ENCODE measurements at places on chromosomes 2 and 18.

GRCh38 chr2:124875627-124876244, 850.6 kb downstream of the CNTNAP5 start:
- no peak for DNase-seq

GRCh38 chr2:218166791-218167190, at the start of gene CXCR1:
Gene CXCR1 (minus strand): TSS chr2:218166962. CDS start chr2:218165211, 1,751 bp downstream.
- no peak for DNase-seq

- no peak for DNase-seq
These were observed 39.0 kb upstream of the SPRED2 start for GRCh38 chr2:65471409-65471808.

DNA sequence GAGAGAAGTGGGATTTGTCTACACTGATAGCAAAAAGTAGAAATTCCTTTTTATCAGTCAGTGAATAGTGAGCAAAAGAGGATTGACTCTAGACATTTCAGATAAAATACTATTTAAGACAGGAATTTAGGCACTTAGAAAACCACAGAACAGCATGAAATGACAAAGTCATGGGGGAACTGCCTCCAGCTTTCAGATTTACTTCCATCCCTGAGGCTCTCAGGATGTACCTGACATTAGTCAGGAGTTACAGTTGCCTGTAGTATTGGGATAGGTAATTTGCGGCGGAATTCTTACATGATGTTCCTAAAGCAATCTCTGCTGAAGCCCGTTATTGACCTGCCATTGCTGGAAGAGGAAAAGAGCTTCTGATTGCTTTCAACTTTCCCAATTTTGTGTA, 337.1 kb upstream of the MAP2 start:
- no peak for DNase-seq

DNA sequence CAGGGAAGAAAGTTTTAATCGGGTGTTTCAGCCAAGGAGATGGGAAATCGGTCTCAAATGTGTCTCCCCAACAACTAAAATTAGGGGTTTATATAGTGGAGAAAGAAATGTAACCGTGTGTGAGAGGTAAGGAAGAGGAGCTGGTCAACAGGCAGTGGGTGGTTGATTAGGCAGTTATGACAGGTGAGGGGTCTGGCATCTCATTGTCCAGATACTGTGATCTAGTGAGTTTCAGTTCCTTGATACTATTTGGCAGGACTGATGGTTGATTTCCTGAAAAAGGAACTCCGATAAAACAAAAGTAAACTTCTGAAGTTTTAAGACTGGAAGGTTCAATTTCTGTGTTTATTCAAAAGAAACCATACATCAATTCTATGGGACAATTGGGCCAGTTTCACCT, 197.9 kb downstream of the LPIN1 start:
- no peak for DNase-seq

- no peak for DNase-seq
These were observed 69.0 kb downstream of the REV1 start for GRCh38 chr2:99420751-99421299.

DNA sequence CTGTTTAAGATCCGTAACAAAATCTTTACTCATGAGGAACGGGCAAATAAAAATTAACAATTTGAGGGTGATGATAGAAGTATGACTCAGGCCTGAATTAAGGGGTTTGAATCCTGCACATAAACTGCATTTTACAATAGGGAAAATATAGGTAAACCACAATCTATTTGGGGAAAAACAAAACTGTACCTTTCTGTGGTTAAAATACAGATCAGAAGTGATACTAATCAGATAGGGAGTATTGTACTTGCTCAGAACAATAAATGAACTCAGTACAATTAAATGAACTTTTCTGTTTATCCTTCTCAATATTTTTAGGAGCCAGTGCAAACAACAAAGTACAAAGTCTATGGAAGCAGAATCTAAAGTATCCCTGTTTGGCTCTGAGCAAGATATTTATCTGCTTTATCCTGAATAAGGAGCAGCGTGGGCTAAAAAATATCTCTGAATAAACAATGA, 287.3 kb downstream of the ZNF385B start:
- DNase-seq: no peak

DNA sequence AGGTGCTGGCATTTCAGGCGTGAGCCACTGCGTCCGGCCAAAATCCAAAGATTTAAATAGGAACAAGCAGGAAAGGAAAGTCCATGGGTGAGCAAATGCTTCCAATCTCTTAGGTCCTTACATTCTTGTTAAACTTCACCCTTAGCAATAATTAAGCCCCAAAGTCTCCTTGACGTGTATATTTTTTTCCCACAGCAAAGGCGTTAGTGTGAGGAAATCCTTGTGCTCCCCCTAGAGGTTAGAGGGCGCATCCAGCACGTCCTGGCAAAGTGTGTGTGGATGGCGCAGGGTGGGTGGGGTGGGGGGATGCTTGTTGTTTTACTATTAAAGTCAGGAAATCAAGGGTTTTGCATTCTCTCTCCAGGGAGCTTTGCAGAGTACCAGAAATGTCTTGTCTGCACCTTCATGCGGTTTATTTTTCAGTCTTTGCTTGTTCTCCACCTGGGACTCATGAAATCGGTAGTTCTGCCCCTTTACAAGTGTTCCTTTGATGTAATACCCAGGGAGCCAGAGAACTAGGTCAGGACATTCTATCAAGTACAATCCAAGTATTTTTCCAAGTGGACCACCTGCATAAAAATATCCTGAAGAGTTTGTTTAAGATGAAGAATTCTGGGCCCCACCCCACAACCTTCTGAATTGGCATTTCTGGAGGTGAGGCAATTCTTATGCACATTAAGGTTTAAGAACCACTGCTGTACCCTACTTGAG, 22.2 kb upstream of the ITSN2 start:
- no peak for DNase-seq

GRCh38 chr2:114044985-114045384, 155.1 kb downstream of the ACTR3 start:
- DNase-seq: no peak

DNA sequence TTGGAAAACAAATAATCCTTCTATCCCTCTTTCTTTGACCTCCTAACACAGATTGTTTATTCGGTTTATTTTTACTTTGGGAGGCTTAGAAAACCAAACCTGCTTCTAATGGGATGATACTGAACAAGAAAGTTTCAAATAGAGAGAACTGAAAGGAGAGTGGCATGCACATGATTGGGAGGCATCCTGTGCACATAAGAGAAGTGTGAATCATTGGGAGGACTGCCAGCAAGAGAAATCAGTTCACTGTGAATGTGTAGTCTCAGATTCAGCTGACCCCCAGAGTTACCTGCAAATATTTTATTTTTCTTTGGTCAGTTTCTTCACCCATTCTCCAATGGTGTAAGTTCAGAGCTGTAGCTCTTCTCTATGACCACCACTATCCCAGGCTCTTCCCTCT, 1363.2 kb upstream of the ACVR2A start:
- DNase-seq: no peak

GRCh38 chr2:117718048-117718447, 96.4 kb upstream of the DDX18 start:
- DNase-seq: no peak

GRCh38 chr2:206482633-206483032, 39.3 kb downstream of the ADAM23 start:
- DNase-seq: no peak

DNA sequence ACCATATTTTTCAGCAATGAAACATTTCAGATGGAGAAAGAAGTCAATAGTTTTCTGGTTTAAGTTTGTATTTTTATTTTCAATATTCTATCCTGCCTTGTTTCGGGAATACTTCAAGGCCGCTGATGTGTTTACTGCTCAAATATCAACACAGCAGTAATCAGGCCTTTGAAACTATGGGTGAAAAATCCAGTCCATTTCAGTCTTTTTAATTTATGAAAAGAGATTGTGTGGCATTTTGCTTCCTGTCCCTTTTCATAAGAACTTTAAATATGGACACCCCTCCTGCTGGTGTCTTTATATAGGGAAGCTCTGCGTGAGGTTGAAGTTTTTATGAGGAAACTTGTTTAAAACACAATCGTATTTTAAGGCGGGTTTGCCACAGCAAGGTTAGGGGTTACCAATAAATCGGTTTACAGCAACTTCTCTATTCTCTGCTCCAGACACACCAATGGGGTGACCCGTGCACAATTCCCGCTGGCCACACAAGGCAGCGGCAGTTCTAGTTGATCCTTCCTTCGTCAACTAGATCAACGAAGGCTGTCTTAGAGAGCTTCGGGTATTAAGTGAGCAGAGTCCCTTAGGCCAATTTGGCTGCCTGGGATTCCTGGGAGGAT, 1.2 kb upstream of the TANC1 start:
- no peak for DNase-seq

- no peak for DNase-seq
These were observed 214.5 kb upstream of the CTAGE1 start for GRCh38 chr18:22632191-22632590.

GRCh38 chr2:231124838-231125568, at the start of gene HTR2B:
Gene HTR2B (minus strand): TSS chr2:231125042. CDS start chr2:231123764, 1,278 bp downstream.
- DNase-seq: no peak

DNA sequence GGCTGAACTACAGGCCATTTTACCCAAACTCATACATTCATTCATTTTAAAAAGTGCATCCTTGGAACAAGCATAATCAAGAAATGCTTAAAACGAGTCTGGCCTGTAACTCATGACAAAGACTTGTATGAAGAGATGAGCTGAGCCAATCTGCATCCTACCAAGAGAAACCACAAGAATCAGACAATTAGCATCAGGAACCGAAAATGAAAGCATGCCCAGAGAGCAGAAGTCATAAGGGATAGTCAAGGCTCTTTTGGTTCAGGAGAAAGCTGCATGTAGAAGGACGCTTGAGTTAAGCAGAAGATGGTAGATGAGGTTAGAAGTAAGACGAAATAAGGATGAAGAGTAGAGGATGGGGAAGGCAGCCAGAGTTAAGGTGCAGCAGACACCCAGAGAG, 137.0 kb upstream of the CTNNA2 start:
- DNase-seq: no peak

DNA sequence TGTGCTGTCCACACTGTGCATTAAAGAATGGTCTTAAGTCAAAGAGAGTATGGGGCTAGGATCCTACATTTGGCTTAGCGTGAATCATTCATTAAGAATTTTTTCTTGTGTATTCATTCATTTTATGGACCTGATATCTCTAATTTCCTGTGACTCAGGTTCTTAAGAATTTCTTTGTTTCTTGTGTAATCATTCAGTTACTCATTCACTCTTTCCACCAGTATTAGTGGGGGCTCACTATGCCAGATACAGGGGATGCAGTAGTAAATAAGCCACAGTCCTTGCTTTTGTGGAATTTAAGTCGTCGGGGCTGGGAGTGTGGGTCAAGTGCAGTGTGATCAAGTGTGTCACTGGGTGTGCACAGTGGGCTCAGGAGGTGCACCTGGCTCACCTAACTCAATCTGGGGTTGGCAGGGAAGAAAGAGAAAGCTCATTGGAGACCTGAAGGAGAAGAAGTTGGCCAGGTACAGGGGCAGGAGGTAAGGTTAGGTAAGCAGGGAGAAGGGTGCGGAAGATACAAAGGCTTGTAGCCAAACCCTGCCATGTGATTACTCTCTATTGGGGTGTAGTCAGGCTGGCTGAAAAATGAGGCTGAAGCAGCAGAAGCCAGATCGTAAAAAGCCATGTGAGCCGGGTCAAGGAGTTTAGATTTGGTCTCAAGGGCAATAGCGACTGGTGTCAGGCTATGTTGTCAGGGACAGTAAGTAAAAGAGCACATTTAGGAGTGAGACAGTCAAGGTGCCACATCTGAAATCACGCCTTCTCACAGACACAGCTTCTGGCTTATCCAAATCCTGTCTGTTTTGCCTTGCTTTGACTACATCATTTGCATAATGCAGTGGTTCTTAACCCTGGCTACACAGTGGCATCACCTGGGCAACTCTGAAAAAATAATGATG, 67.2 kb downstream of the KCTD1 start:
- no peak for DNase-seq

DNA sequence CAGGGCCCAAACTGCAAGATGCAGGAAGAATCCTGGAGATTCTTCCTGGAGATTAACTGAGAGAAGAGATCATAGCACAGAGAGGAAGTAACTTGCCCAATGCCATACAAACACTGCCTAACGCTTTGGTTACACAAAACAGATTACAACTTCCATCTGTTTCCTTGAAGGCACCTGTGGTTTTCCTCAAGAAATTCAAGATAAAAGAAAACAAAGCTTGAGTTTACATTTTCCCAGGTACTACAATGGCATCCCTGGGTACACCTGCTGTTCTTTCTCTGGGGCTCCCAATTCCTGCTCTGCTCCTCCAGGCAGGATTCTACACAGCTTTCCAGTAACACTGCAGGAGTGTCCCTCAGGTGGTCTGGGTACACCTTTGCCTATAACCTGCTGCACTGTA, 781.9 kb upstream of the ID2 start:
- no peak for DNase-seq

DNA sequence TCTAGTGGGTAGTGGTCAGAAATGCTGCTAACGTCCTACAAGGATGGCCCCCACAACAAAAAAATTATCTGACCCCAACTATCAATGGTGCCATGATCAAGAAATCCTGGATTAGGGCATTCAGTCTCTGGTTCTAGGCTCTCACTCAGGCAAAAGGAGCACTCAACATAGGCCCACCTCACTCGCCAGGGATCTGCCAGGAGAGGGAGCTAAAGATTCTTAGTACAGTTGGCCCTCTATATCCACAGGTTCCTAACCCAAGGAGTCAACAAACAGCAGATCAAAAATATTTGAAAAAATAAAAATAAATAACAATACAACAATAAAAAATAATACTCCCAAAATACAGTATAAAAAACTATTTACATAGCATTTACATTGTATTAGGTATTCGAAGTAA, 10.0 kb downstream of the SLC4A5 start:
- no peak for DNase-seq

DNA sequence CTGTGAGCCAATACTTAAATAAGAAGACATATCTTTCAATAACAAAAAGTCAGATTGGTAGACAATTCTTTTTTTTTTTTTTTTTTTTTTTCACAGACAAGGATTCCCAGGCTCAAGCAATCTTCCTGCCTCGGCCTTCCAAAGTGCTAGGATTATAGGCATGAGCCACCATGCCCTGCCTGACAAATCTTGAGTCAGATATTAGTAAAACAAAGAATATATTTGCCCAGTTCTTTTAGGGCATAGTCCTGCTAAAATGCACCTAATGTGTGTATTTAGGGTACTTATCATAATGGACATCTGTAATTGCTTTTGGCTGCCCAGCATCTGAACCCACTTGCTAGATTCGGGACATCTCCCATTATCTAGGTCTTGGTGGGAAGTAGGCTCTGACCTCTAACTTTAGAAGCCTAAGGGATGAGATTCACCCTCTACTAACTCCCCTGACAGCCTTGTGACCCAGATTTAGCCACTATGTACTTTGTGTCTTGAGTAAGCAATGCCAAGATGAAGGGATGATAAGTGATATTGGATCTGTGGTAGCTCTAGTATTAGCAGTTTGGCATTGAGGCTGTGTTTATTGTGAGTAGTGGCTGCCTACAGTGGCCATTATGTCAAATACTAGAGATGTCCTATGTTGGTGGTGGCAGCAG, 18.5 kb upstream of the PSME4 start:
- DNase-seq: no peak

Data from thoracic aorta (tissue), 2 donors.